Posterior vena cava (tissue), 2 donors: ENCODE measurements at places on chromosomes 2 and 18. TPM values are rescaled to one million over a fixed set of nuclear protein-coding genes. Genes with fewer than 3 reads are reported as not detected.
A peak's percentile ranks its signal among the peaks of the same experiment; 100 is the strongest.

GRCh38 chr2:59232394-59233165 lies 991.5 kb upstream of the FANCL start:
- DNase-seq, result no peak

- no peak for DNase-seq
Measured at GRCh38 chr18:6106091-6106685, 210.9 kb upstream of the TMEM200C start.

DNA sequence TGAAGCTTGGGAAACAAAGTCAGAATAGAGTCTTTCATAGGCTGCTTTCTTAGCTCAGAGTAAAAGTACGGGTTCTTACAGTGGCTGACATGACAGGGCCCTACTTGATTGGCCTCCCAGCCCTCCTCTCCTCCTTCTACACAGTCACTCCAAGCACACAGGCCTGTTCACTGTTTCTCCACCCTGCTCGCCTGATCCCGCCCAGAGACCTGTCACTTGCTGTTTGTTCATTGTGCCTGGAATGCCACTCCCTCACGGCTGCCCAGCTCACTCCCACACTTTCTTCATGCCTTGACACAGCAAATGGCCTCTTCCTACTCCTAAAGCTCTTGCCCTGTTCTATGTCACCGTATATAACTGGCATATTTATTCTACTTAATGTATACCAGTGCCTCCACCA lies 104.8 kb downstream of the MAP4K4 start:
- no peak for DNase-seq

- no peak for DNase-seq
Measured at GRCh38 chr2:220509096-220509757, 881.8 kb downstream of the SLC4A3 start.

DNA sequence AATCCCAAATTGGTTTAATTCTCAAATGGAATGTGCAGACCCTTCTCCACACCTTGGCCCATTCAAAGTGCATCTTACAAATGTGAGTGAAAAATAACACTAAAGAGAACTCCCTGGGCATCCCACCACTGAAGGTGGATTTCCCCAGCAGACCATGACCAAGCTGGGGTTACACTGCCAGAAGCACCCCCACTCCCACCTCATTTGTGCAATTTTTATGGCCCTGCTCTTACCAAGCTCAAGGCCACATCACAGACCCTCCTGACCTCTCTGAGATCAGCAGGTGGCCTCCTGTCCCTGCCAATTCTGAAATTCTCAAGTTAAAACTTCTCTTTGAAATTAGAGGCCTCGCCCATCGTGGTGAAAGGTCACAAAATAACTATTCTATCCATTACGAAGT lies 21.6 kb downstream of the SIGLEC15 start:
- DNase-seq, result no peak

DNA sequence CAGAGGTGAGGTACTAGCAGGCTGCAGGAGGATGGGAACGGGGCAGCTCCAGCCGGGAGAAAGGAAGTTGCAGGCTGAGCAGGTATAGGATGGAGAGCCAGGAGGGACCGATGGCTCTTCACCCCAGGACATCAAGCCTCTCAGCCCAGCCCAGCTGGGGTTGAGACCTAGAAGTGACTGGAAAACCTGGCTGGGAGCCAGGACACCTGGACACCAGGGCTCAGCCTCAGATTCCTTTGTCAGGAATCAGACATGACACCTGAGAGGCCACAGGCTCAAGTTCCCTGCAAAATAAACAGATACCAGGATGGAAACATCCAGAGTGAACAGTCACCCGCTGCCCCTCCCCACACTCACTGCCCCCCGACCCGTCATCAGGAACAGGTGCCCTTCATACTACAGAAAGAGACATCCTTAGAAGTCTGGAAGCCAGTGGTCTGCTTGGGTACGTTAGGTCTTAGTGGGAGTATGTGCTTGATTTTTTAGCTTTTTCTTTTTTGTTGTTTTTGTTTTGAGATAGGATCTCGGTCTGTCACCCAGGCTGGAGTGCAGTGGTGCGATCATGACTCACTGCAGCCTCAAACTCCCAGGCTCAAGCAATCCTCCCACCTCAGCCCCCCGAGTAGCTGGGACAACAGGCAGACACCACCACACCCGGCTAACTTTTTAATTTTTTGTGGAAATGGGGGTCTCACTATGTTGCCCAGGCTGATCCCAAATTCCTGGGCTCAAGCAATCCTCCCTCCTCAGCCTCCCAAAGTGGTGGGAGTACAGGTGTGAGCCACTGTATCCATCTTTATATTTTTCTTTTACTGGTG lies 95.7 kb upstream of the STPG4 start:
- no peak for DNase-seq

DNA sequence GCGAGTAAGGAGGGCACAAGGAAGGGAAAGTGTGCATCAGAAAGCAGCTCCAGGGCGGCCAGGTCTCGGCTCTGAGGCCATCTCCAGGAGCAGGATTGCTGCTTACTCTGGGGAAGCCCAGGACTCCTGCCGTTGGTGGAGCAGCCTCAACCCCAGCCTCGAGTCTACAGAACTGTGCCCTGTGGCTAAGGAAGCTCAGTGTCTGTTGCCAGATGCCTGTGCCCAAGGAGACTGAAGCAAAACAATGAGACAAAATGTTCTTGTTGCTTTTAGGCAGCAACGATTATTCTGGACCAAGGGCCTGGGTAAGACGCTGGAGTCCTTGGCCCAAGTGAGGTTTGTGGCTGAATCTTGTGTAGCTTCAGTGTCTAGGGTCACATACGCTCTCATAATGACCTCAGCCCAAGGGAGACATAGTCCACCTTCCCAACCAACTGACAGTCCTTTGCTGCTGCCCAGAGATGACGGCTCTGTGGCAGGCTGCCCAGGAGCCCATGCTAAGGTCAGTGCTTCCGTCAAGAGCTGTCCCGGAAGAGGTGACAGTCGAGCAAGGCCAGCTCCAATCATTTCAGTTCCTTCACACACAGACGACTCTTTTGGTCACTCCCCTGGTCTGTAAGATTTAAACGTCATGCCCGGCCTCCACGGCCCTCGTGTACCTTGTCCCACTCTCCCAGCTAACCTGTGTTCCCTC lies 223.8 kb downstream of the TTC32 start:
- DNase-seq, result no peak

DNA sequence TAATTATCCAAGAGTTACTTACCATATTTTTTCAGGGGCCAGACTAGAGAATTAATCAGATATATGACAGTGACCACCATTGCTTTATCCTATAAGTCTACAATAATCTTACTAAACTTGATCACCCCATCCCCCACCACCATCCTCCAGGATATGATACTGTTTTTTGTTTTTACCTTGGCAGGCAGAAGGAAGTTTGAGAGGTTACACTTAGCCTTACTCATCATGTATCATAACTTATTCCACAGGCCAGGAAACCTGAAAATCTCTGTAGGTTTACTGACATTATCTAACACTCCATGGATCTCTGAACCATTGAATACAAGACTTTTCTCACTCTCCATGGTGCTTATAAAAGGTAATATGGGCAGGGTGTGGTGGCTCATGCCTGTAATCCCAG lies 602.7 kb downstream of the KCNJ3 start:
- no peak for DNase-seq

- no peak for DNase-seq
Measured at GRCh38 chr2:149029307-149029965, 9.1 kb upstream of the LYPD6B start.

DNA sequence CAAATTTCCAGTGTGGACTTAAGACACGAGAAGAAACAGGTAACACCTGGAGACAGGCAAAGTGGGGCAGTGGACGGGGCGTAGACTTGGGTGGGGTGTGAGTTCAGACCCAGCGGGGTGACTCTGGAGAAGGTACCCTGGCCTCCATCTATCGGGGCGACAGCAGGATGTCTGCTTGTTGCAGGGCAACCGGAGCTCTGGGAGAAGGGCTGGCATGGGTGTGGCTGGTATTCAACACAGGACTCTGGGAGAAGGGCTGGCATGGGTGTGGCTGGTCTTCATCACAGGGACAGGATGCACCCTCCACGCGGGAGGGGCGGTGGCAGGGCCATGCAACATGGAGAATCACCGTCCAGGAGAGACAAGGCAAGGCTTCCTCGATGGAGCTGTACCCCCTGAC lies 198.5 kb downstream of the HDAC4 start:
- DNase-seq, result peak; percentile 45

GRCh38 chr2:191693166-191693565 lies 15.2 kb downstream of the NABP1 start:
- DNase-seq, result no peak

- no peak for DNase-seq
Measured at GRCh38 chr18:40420675-40421074, 1534.4 kb upstream of the PIK3C3 start.

GRCh38 chr2:195730912-195731311 lies 73.9 kb downstream of the SLC39A10 start:
- no peak for DNase-seq

GRCh38 chr2:71556692-71557250 lies 103.4 kb downstream of the DYSF start:
- DNase-seq, result no peak

GRCh38 chr2:47437287-47437686 lies 34.3 kb downstream of the MSH2 start:
- DNase-seq, result no peak

DNA sequence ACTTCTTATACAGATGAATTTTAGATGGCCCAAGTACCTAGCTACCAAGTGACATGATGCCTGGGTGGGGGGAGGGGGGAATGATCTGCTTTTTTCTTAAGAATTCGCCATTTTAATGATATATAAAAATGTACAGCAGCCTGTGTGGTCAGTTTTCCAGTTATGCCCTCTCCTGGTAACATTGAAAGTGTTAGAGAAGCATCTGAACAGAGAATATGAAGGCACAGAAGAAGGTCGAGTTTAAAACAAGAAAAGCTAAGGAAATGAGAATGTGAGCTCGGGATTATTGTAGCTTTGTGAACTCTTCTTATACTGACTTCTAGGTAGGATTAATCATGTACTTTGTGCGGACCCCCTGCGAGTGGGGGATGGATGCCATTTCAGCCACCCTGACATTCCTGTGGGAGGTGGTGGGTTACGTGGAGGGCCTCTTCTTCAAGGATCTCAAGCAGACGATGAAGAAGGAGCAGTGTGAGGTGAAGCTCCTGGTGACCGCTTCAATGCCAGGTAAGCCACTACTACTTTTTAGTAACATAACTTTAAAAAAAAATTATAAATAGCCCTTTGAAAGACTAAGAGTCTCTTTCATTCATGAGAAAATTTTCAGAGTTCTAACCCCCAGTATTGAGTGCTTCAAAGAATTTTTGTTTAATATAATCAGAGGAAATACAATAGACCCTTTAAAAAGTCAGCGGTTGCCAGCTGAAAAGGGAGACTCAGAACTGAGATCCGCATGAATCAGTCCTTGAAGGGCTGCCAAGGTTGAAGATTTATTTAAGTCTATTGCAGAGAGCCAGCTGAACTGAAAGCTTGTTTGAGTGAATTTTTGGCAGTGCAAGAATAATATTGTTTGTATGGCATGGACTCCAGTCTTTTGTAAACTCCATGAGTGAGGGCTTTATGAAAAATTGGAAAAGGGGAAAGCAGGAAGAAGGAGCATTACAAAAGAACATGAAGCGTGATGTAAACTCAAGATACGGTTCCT lies 68.6 kb upstream of the RPE start:
- DNase-seq, result no peak

DNA sequence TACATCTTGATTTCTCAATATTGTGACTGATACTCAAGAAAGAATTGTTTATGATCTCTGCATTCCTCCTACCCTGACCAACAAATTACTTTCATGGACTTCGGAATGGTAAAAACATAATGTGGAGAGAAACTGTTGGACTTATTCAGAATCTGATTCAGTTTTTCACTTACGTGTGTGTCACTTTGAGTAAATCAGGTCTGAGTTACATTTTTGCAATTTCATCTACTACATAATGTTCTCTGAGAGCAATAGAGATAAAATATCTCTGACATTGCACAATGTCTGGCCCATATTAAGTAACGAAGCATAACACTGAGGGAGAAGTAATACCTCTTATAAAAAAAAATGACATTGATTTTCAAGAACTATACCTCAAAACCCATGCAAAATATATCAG lies 1337.9 kb upstream of the CHAC2 start:
- DNase-seq, result no peak

- DNase-seq, result peak; percentile 89
Measured at GRCh38 chr2:230411570-230412370, 4.2 kb upstream of the SP100 start.

DNA sequence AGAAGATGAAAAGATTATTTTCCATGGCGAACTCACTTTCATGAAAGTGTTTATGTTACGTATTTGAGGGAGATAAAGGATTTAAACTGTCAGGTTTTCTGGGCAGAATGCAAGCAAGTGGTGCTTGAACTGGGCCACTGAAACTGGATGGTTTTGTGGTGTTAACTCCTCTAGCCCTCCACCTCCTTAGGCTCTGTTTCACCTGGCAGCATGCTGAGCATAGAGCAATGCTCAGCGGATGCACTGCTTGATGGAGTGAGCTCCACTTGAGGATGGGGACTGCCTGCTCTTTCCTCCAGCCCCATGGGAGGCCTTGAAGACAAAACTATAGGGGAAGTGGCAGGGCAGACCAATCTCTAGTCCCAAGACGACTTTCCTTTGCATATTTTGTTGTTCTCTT lies 345.8 kb downstream of the TDRD15 start:
- no peak for DNase-seq

DNA sequence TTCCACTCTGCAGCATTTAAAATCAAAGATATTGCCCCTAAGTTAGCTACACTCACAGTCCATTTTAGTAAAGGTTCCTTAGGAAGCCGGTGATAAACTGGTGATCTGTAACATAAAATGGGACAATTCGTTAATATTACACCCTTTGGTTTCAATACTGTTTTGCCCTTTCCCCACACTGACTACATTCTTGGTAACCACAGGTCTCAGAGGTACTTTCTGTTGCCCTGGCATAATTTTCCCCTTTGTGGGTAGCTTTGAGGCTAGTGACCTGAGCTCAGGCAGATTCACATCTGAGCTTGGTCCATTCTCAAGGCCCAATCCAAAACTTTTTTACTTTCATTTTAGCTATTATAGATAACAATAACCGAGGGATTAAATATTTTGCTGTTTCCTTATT lies 32.9 kb upstream of the CSRNP3 start:
- no peak for DNase-seq

- no peak for DNase-seq
Measured at GRCh38 chr18:10351858-10352257, 102.6 kb upstream of the APCDD1 start.

- DNase-seq, result no peak
Measured at GRCh38 chr2:61135510-61135909, 26.5 kb upstream of the C2orf74 start.

Gene BMP10
- total RNA-seq, result 0.65 TPM

Gene C2orf74
- total RNA-seq, result 6.6 TPM

Gene ITGA6
- 47.1 TPM for total RNA-seq

Gene ATP5MC3
- total RNA-seq, result 120 TPM

Gene PLCD4
- total RNA-seq, result 1.0 TPM

Gene CFC1
- not detected for total RNA-seq

Gene RFTN2
- total RNA-seq, result 5.4 TPM

Gene STRN
- total RNA-seq, result 23.1 TPM

Gene TAF4B
- 3.0 TPM for total RNA-seq

Gene NEU2
- not detected for total RNA-seq

Gene CNDP1
- not detected for total RNA-seq

Gene SLC23A3
- total RNA-seq, result 2.1 TPM

Gene BAZ2B
- total RNA-seq, result 63.2 TPM

Gene CAPN14
- total RNA-seq, result 0.14 TPM
